ENCODE measurements at places on chromosomes 7 and 10.

GRCh38 chr10:359762-360161, 224.5 kb downstream of the ZMYND11 start:
- DNase-seq, result no peak

GRCh38 chr7:157874870-157875229, 538.0 kb downstream of the DNAJB6 start:
- DNase-seq, result no peak

DNA sequence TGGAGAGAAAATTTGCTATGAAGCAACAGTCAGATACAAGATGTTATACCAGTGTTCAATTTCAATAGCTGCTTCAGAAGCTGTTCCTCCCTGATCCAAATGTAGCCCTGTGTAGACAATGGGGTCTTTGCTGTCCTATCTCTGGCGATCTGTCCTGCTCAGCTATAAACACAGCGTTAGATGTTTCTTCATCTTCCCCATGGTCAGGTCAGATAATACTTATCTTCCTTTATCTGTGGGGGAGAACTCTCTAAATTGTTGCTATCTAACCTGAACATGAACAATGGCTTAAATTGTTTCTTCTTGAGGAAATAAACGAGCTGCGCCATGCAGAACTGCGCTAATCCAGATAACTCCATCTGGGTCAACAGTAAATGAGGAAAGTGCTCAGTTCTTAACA, 15.6 kb upstream of the KIAA1217 start:
- no peak for DNase-seq

- DNase-seq, result no peak
These were observed 124.4 kb downstream of the PON1 start for GRCh38 chr7:95199779-95200558.

DNA sequence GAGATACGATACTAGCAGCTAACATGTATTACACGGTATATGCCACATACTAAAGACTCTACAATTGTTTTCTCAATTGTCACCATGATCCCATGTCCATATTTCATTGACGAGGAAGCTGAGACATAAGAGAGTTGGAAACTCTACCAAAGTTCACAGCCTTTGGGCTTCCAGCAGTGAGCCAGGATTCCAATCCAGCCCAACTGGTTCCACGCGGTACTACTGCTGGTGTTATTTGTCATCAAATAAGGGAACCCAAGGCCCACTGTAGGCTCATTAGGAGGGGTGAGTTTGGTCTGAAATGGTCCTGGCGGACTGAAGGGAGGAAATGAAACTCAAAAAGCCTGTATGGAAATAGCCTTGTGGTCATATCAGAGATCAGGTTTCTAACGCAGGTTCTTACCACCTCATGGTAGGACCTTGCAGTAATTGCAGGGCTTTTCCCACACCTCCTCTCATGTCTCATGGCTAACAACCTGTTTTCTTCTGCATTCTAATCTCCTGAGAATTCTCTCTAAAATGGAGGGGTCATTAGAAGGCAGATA, 814.6 kb downstream of the LRMDA start:
- DNase-seq, result no peak

DNA sequence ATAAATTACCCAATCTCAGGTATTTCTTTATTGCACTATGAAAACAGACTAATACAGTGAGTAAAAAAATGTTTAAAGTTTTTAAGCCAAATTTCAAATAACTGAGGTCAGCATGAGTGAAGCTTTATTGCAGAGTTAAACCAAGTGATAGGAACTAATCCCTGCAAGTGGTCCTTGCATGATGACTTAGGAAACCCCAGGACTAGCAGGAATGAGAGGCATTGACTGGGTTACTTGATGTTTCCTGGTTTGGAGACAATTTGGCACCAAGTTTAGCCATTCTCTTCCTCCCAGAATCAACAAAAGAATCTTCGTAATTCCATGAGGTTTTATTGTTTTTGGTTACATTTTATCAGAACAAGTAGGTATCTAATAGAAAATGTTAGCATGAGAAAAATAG, 194.2 kb downstream of the BICC1 start:
- DNase-seq, result no peak

GRCh38 chr7:117767951-117768350, 105.3 kb downstream of the CTTNBP2 start:
- no peak for DNase-seq

- DNase-seq, result peak; percentile 82
These were observed 5.4 kb upstream of the SPACDR start for GRCh38 chr7:100469227-100470044.

- DNase-seq, result no peak
These were observed 68.2 kb downstream of the LRMDA start for GRCh38 chr10:75499556-75500160.

- DNase-seq, result peak; percentile 93
These were observed at the start of gene PGAM1 for GRCh38 chr10:97425964-97426775. Gene PGAM1 (plus strand): TSS chr10:97426191. CDS start chr10:97426308, 117 bp downstream.

GRCh38 chr10:70315815-70316214, 32.0 kb upstream of the NPFFR1 start:
- no peak for DNase-seq

- DNase-seq, result no peak
These were observed 18.0 kb upstream of the MEST start for GRCh38 chr7:130473876-130474275.

DNA sequence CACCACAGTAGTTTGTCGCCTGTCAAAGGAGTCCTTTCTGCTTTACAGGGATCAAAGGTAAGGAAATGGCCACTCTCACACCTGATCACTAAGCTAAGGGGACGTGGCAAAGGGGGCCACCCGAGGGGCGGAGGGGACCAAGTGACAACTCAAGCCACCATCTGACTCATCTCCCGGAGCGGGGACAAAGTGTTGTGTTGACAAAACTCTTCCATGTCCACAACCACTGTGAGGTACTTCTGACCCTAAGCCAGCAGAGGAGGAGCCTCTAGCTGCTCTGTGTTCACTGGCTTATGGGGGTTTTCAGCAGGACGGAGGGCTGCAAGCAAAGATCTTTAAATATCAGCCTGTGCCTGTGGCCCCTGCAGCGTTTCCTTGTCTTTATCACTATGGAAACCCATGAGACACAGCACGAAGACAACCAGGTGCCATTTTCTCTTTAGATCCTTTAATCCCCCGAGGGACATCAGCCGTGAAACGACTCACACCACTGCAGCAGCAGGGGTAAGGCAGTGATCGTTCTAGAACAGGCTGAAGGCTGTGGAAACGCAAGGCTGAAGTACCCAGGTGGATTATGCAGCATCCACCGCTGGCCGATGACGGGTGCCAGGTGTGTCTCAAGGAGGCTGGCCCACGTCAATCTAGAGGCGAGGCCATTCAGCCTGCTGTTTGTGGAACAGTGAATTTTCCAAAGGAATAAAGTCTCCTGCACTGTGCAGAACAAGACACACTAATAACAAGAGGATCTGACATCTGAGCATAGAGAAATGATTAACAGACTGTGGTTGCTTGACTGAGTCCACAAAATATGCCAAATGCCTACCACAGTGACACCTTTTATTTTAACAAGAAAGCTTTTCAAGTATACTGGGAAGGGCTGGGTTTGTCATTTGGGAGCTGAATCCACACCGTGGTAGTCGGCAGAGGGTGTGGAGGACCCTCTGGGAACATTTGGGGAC, 26.6 kb upstream of the DDC start:
- DNase-seq, result no peak

GRCh38 chr7:128687131-128687530, 15.0 kb downstream of the GARIN1A start:
- DNase-seq, result no peak

GRCh38 chr10:15486404-15486803, 115.3 kb upstream of the FAM171A1 start:
- DNase-seq, result no peak

DNA sequence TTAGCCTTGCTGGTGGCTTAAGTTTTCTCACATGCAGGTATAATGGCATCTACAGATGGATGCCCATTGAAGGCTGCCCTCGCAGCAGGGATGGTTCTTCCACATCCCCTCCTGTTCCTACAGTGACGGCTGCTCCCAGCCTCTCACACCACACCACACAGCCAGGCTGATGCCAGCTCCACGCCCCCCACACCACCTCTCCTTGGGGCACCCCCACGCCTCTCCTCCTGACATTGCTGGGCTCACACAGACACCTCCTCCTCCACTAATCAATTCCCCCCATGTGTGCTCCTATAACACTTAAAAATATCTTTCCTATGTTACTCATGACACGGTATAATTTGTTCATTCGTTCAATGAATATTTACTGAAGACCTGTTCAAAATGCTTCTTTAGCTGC, 244.0 kb downstream of the WDR37 start:
- DNase-seq, result no peak

- DNase-seq, result no peak
These were observed 243.0 kb upstream of the GRB10 start for GRCh38 chr7:51025668-51026067.

DNA sequence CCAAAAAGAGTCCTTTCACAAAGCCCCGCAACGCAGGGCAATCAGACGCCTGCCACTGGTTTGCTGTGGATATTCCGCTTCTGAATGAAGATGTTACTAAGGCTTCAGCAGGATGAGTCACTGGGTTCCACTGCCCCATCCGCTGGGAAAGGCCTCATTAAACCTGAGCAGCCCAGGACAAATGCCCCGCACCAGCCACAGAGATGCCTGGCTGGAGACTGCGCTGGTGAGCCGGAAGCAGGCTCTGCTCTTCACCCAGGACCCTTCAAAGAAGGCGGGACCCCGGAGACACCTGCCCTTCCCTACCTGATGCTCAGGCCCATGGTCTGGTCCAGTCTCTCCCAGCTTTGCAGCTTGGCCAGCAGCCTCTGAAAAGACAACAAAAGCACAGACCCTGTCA, 19.8 kb downstream of the MAD1L1 start:
- no peak for DNase-seq

- no peak for DNase-seq
These were observed 28.9 kb upstream of the ERCC6 start for GRCh38 chr10:49567810-49568209.

- DNase-seq, result no peak
These were observed 27.2 kb downstream of the C1GALT1 start for GRCh38 chr7:7209412-7210050.

- DNase-seq, result no peak
These were observed 69.5 kb downstream of the PAX2 start for GRCh38 chr10:100814751-100815474.

DNA sequence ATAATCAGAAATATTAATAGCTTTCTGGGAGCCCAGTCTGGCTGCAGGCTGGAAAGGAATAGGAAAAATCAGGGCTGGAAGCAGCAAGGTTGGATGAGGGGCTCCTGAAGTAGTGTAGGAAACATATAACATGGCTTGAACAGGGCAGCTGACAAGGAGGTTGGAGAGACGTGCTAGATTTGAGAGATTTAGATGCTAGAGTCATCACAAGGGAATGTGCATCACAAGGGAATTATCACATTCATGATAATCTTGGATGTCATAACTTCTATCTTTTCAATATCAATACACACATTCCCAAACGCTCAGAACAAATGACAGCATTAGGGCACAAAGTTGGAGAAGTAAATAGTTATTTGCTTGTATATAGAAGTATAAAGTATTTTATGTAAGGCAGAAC, 120.9 kb upstream of the EGFR start:
- DNase-seq, result no peak

GRCh38 chr7:68147614-68148238, 1151.1 kb downstream of the TYW1 start:
- DNase-seq, result no peak

GRCh38 chr7:158710651-158711102, 6.1 kb upstream of the NCAPG2 start:
- DNase-seq, result no peak
